ENCODE measurements at places on chromosomes 2 and 18. TPM values are rescaled to one million over a fixed set of nuclear protein-coding genes. Genes with fewer than 3 reads are reported as not detected.

SIX2 gene
- total RNA-seq: under 0.01 TPM

PCARE gene
- total RNA-seq: not detected

NOP58 gene
- total RNA-seq: 53.8 TPM

- DNase-seq: no peak
These were observed 17.9 kb upstream of the OTOF start for GRCh38 chr2:26495705-26496297.
